Cortex of kidney (tissue), 1 donor: ENCODE measurements at places on chromosomes 13 and 19.

DNA sequence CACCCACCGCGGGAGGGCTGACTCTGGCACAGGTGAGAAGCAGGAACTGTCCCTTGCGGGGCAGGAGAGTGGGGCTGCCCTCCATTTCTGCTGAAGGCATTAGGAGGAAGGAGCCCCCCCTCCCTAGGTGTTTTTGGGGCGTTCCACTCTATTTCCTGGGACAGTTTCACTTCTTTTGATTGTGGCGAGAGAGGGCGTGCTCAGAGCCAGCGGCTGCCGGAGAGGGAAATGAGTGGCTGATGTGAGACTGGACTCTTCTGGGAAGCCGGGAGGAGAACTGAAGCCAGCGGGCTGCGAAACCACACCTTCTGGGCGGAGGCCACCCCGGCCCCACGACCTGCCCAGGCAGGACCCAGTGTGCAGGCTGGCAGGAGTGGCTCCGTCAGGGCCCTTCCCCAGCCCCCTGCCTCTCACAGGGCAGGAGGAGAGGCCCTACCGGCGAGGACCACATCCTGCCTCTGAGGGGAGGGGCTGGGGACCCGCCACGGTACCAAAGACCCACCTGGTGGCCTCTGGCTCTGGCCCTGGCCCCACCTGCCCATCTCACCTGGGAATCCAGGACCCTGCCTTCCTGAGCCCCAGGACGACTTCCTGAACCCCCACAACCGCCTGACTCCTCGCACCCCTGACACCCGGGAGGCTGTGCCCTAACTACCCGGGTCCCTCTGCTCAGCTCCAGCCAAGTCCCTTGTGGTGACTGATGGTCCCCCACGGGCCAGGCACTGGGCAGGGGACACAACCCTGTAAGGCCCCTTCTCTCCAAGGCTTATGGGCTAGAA is 25.9 kb downstream of the MPND start:
- no peak for DNase-seq

DNA sequence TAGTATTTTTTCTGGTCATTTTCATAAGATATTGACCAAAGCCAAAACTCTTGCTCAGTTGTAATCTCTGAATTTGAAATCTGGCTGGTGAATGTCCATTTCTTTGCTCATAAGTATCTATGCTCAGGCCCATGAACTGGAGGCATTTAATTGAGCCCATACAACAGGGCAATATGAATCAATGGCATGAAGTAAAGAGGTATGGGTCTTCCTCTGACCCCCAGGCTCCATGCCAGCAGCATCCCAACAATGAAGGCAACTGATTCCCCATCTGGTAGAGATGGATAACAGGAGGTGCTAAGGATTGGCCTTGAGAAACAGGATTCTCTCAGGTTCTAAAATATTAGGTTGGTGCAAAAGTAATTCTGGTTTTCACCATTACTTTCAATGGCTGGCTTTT is 330.8 kb downstream of the LIG4 start:
- DNase-seq, result no peak

DNA sequence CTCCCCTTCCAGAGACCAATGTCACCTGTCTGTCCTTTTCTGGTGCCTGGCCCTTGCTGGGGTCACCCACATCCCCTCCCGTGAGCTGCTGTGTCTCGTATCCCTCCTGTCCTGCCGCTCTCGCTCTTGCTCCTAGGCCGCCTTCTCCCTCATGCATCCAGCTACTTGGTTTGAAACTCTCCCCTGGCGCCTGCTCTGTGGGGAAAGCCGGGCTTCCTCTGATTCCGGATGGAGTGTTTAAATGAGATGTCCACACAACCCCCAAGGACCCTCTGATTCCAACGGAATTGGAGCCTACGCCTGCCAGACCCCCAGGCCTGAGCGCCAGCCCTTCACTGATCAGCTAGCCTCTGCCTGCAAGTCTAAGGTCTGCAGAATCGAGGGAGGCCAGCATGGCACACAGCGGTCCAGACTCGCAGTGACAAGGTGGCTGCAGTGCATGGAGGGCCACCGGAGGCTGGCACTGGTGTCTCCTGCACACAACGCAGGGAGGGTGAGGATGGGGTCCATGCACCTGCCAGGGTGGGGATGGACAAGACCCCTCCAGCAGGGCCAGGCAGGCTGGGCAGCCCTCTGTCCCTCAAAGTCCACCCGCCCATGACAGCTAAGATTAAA is 47.2 kb downstream of the RFX2 start:
- no peak for DNase-seq

DNA sequence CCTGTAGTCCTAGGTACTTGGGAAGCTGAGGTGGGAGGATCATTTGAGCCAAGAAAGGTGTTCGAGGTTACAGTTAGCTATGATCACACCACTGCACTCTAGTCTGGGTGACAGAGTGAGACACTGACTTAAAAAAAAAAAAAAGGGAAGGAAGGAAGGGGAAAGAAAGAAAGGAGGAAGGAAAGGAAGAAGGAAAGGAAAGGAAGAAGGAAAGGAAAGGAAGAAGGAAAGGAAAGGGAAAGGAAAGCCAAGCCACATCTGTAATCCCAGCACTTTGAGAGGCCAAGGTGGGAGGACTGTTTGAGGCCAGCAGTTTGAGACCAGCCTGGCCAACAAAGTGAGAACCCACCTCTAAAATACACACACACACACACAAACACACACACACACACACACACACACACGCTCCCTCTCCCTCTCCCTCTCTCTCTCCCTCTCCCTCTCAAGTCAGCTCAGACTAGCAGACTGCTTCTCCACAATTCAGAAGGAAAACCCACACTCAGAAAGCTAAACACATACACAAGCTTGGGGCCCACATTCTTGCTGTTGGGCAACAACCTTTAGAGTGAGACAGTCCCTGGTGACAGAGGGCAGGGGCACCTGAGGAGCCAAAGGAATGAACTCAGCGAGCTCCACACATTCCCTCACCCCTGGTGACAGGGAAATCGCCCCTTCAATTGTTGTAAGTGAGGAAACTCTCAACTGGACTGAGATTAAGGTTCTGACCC is 2.7 kb downstream of the ZNF709 start:
- no peak for DNase-seq

DNA sequence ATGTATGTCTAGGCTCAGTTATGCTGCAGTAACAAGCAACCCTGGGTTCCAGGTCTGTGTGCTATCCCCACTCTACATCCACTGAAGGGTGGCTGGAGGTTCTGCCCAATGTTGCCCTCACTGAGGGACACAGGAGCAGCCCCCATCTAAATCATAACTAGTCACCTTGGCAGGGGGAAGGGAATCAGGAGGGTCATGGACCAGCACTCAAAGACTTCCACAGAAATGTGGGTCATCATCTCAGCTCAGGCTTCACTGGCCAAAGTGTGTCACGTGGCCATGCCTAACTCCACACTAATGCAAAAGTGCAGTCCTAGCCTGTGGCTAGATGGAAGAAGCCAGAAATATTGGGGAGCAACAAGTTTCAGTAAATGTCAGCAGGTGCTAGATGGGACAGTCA is 137.3 kb upstream of the ZNF507 start:
- no peak for DNase-seq

DNA sequence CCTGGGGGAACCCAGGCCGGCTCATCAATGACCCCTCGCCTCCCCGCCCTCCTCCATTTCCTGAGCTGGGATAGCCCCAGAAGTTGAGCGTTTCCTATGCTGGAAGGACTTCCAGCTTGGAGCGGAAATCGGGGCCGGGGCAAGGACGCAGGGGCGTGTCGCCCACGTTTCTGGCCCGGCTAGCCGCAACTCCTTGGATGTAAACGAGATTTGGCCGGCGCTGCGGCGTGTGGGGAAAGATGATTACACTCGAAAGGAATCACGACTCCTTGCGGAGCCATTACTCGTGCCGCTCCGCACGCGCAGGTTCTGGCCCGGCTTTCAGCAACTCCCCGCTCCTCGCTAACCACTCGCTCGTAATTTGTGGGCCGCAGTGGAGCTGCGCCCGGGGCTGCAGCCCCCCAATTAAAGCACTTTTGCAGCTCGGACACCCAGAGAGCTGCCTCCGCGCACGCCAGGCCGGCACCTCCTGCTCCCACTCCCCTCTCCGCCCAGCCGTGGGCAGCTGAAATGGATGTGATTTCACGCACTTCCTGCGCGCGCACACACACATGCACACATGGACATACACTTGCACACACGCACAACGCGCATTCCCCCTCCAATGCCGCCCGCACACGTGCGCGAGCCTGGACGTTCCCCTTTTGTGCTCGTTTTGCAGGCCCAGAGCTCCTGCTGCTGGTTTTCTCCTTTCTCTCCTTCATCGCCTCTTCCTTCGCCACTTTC is 15.7 kb downstream of the ZIC5 start:
- DNase-seq, result no peak

- DNase-seq, result no peak
These were observed 1171.8 kb downstream of the DIAPH3 start for GRCh38 chr13:58991826-58992477.

DNA sequence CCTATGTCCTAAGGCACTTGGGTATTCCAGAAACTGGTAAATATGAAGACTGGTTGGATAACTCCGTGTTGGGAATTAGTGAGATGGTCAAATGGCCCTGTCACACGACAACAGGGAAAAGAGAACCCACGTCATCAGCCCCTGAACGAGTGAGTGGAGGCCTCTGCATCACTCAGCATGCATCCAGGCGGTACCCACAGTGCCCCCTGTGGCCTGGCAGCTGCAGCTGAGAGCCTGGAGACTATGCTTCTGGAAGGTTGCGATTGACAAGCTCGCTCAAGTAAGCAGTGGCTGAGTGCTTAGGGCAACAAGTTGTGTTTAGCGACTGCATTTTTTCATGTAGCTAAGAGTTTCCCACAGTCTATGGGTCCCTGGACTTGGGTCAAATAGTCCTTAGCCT is 55.9 kb downstream of the COL4A2 start:
- DNase-seq, result no peak

GRCh38 chr19:55600662-55601028 is 557 bp downstream of the ZNF524 start:
- no peak for DNase-seq

GRCh38 chr13:35028338-35028867 is 86.3 kb downstream of the NBEA start:
- DNase-seq, result no peak

DNA sequence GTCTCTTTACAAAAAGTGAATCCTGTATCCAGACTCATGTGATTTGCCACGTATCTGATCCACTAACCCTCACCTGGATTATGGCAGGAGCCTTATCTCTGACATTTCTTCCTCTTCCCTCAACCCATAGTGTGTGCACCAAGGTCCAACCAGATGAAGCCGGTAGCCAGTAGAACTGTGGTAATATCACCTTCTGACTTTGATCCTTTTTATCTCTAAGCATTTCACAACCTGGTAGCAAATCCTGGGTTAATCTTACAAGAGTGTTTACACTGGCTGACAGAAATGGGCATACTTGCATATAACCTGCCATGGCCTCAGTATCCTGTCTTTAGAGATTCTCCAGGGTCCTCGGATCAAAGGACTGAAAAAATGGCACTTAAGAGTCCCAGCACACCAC is 1.9 kb downstream of the ZNF417 start:
- no peak for DNase-seq

DNA sequence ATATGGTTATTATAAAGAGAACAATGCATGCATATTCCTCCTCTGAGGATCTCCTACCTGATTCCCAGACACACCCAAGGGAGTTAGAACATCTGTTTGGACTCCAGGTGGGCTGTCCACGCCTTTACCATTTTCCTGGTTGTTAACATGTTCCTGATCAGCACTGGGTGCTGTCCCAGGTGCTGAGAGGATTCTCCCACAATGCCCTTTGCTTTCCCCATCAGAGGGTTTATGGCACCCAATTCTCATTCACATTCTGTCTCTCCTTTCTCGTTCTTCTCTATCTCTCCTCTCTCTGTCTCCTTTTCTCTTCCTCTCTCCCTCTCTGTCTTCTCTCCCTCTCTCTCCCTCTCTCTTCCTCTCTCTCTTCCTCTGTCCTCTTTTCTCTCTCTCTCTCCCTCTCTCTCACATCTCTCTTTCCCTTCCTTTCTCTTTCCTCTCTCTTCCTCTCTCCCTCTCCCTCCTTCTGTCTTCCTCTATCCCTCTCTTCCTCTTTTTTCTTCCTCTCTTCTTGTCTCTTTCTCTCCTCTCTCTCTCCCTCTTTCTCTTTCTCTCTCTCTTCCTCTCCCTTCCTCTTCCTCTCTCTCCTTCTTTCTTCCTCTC is 3.3 kb upstream of the RDH13 start:
- no peak for DNase-seq

DNA sequence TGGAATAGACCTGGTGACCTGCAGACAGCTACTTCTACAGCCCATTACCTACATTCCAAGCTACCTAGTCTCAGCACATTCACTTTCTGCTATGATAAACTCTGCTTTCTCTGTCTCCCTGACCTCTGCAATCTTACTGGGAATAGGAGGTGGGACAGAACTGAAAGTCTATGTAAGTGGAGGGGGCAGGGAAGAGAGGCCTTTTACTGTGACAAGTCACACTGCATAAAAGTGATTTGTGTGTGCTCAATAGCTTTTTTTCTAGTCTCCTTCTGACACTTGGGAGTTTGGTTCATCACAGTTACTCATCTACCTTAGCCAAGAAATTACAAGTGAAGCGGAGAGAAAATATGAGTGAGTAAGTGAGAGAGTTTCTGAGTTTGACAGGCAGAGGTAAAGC is 322.4 kb downstream of the OLFM4 start:
- DNase-seq, result no peak

GRCh38 chr13:103289681-103290080 is 223.5 kb upstream of the SLC10A2 start:
- no peak for DNase-seq

DNA sequence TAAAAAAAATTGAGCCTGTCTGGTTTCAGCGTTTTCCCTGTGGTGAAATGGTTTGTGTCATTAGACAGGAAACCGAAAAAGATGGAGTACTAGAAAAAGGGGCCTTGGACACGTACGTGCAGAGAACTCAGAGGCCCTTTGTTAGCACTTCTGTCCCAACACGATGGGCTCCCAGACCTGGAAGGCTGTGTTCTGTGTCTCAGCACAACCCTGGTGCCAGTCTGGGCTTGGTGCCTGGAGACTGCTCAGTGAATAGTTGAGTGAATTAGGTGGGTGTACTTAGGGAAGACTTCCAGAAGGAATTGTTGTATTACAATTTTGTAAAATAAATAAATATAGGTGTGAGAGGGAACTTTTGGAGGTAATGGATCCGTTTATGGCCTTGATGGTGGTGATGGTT is 8.7 kb downstream of the ZNF71 start:
- no peak for DNase-seq

DNA sequence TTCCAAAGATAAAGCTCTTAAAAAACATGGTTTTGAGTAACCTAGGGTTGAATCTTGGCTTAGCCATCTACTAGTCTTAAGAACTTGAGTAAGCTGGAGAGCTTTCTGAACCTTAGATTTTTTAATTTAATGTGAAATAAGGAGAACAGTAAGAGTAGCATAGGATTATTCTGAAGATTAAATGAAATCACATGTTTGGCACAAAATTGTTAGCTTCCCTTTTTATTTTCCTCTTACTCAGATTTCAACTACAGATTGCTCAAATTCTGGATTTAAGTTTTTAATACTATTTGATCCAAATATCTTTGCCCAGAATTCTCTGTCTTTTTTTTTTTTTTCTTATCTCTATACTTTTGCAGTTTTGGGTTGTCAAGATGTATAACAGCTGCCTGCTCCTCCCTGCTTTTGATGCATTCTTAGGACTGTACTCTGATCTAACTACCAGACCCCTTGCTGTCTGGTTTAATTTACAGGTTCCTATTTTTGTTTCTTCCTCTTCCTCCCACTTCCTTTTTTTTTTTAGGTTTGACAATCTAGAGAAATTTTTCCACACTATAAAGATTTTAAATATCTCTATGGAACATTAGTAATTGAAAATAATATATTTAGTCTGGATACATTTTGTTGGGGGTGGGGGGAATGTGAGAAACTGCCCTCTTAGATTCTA is 12.3 kb downstream of the POMP start:
- DNase-seq, result no peak

- no peak for DNase-seq
These were observed 1559.0 kb upstream of the SLC10A2 start for GRCh38 chr13:104625201-104625600.
